ENCODE measurements at places on chromosomes 12 and 14. TPM values are rescaled to one million over a fixed set of nuclear protein-coding genes. Genes with fewer than 3 reads are reported as not detected.

The KRT83 gene
- 4.2 TPM for total RNA-seq

The JDP2 gene
- 40.9 TPM for total RNA-seq

The IL31 gene
- not detected for total RNA-seq

The ANG gene
- total RNA-seq: 11.0 TPM

The ZCRB1 gene
- total RNA-seq: 57.9 TPM

The CLEC7A gene
- not detected for total RNA-seq

The STAT2 gene
- total RNA-seq: 11.4 TPM

The ALX1 gene
- 5.3 TPM for total RNA-seq

The TDRD9 gene
- 0.04 TPM for total RNA-seq

The ANKS1B gene
- total RNA-seq: 0.45 TPM

The MYH7 gene
- not detected for total RNA-seq

The MMP19 gene
- 0.24 TPM for total RNA-seq

The MDGA2 gene
- total RNA-seq: not detected

The SMIM41 gene
- not detected for total RNA-seq

The TGFB3 gene
- 0.84 TPM for total RNA-seq

The CCDC175 gene
- not detected for total RNA-seq

The KRT80 gene
- 66.0 TPM for total RNA-seq

The REM2 gene
- 0.26 TPM for total RNA-seq

The PRKD1 gene
- total RNA-seq: 2.5 TPM

The KRT78 gene
- total RNA-seq: not detected

Data from A549 treated with ZK216348 at 1 μM for 4 hours (cell line).